Lung microvascular endothelial cell (primary cell): ENCODE measurements at places on chromosomes 16 and 17. TPM values are rescaled to one million over a fixed set of nuclear protein-coding genes. Genes with fewer than 3 reads are reported as not detected.

The RAB37 gene
- total RNA-seq = 0.20 and 0.22 TPM in 2 replicates

DNA sequence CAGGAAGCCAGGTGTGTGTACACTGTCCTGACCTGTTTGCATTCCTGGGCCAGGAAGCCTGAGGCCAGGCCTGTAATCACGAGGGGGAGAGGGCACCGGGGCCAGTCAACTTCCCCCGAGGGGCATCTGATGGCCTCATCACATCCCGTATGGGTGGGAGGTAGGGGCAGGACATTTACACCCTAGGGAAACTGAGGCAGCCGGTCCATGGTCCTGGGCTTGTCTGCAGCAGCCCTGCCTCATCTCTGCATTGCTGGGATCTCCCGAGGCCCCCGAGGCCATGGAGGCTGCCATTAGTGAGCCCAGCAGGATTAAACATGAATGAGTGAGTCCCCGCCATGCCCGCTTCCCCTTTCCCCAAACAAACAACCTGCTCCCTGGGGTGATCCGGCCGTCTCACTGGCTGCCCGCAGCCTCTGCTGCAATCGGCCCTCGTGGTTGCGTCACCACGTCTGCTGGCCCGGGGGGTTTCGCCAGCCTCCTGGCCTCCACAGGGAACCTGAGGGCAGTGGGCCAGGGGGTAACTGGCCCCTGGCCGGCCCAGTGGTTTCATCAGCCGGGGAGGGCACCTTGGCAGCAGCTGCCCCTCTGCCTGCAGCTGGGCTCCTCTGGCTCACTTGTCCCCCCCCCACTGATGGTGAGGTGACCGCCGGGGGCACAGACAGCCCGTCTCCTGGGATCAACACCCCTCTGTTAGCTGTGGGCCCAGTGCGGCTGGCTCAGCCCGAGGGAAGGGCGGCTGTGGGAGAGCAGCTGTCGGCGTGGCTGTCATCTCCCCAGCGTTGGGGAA is 88.3 kb upstream of the GSE1 start:
- no peak for DNase-seq

The SCGB1C2 gene
- total RNA-seq = not detected in 2 replicates

The RUNDC3A gene
- 0.22 TPM in 1 of 2 replicates, not detected in the other for total RNA-seq

The COX10 gene
- 8.7 and 10.7 TPM in 2 replicates for total RNA-seq

The GAS7 gene
- total RNA-seq = 1.5 and 3.0 TPM in 2 replicates

- no peak for DNase-seq
These were observed 227.8 kb downstream of the CCDC182 start for GRCh38 chr17:57517273-57517631.

GRCh38 chr17:41917192-41917591 is 1.6 kb downstream of the ACLY start:
- peak; percentile 50 for DNase-seq

DNA sequence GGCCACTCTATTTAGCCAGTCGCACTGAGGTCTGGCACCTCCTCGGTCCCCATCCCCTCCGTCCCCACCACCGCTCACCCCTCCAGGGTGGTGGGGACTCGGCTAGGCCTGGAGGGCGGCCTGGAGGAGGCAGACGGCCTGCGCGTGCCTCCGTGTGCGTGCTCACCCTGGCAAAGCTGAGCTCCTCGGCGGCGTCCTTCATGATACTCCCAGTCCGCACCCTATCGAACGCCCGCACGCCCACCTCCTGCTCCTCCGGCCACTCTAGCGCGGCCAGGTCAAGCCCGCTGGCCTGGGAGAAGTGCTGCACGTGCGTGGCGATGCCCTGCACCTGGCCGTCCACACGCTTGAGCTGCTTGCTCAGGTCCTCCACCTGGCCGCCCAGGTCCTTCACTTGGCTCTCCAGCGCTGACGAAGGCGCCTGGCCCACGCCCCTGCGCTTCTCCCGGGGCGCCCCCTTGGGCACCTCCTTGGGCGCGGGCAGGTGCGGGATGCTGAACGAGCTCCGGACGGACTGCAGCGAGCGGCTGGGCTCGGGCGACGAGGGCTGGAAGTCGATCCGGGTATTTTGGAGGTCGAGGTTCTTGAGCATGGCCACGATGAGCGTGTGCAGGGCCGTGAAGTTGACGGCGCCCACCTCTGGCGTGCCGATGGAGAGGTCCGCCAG is 644 bp downstream of the QRICH2 start:
- DNase-seq = no peak

DNA sequence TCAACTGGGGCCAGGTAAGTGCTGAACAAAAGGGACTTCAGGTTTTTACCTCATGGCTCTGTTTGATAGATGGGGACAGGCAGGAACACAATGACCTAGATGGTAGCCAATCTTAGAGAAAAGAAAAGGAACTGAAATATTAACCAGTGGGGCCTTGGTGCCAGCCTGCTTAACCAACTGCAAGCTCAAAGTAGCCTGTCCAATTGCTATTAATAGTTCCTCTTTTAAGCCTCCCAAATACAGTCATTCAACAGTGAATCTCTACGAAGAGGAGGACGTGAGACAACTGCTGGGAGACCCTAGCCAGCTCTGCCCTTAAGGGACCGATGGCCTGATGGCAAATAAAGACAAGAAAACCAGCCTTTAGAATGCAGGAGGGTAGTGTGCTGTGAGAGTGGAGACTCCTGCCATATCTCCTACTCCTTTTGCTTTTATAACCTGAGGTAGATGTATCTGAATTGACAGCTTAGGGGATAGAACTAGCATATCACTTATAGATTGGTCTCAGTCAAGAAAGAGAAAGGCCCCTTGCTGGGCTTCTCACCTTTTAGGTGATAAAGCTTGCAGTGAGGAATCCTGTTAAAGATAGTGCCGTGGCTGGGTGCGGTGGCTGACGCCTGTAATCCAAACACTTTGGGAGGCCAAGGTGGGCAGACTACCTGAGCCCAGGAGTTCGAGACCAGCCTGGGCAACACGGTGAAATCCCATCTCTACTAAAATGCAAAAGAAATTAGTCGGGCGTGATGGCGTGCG is 28.3 kb downstream of the ARSG start:
- no peak for DNase-seq

DNA sequence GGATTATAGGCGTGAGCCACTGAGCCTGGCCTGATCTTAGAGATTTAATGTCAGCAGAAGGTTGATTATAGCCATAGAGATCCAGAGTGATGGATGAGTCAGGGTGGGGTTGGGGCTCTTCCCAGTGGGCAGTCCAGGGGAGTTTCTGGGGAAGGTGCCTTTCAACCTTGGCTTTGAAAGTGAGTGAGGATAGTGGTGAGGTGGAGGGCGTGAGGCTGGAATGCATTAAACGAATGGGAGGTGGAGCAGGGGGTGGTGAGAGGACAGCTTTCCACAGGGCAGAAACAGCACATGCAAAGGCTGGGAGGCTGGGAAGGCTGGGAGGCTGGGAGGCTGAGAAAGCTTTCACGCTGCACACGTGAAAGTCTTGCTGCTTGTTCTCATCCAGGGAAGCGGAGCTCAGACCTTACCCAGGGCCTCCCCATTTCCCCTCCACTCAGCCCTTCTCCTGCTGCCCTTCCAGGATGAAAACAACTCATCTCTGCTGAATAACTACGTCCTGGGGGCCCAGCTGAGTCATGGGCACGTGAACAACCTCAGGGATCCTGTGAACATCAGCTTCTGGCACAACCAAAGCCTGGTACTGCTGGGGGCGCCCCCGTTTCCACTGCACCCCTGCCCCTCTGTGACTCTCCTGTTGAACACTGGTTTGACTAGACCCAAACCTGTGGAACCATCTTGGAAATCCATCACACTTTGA is 22.3 kb downstream of the ADGRG5 start:
- DNase-seq = peak; percentile 23

The HOXB5 gene
- under 0.01 TPM in 1 of 2 replicates, not detected in the other for total RNA-seq

The MYH11 gene
- total RNA-seq = under 0.01 TPM in 1 of 2 replicates, not detected in the other

- no peak for DNase-seq
These were observed 14.6 kb upstream of the CIITA start for GRCh38 chr16:10862438-10862837.

DNA sequence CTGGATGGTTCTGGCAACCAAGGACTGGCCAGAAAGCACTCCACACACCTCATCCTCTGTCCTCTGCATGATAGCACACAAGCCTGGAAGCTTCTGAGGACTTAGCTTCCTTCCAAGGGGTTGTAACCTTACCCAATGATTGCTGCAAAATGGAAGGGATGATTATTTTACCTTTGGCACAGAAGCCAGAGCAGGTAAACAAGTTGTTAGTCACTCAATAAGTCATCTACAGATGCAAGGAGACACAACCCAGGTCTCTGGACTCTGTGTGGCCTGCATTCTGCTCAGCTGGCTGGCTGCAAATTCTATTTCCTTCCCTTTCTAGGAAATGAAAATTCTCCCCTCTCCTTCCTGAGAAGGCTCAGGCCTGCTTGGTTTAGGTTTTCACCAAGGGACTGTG is 26.7 kb upstream of the DYNLL2 start:
- DNase-seq = no peak

DNA sequence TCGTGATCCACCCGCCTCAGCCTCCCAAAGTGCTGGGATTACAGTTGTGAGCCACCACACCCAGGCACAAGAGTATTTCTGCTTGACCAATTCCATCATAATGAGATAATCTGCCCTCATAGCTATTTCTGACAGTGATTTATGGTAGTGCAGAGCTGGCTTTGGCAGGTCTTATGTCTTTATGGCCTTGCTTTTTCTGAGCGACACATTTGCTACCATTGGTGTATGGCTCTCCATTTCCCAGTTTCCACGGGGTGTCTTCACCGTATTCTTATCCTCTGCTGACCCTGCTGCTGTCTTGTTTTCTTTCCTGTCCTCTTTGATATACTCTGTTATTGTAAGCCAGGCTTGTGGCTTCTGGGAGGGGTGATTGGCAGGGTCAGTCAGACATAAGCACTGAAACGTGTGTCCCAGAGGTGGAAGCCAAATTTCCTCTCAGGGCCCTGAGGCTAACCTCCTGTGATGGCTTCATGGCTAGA is 161.1 kb upstream of the TBX2 start:
- no peak for DNase-seq

DNA sequence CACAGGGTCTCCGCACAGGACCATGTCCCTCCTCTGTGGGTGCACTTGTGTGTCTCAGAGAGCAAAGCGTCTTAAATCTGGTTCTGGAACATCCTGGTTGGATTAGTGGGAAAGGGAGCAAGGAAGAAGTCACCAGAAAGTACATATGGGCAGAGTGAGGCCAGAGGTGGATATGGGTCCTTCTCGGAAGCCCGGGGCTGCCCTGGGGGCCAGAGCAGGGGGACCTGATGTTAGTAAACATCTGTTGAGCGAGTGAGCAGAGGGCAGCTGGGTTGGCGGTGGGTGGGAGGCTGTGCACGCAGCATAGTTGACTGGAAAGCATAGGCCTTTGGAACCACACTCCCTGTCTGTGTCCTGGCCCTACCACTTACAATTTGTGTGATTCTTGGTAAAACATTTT is 22.7 kb downstream of the UNC13D start:
- no peak for DNase-seq

GRCh38 chr16:15482068-15482747 is 47.8 kb downstream of the BMERB1 start:
- DNase-seq = peak; percentile 98

DNA sequence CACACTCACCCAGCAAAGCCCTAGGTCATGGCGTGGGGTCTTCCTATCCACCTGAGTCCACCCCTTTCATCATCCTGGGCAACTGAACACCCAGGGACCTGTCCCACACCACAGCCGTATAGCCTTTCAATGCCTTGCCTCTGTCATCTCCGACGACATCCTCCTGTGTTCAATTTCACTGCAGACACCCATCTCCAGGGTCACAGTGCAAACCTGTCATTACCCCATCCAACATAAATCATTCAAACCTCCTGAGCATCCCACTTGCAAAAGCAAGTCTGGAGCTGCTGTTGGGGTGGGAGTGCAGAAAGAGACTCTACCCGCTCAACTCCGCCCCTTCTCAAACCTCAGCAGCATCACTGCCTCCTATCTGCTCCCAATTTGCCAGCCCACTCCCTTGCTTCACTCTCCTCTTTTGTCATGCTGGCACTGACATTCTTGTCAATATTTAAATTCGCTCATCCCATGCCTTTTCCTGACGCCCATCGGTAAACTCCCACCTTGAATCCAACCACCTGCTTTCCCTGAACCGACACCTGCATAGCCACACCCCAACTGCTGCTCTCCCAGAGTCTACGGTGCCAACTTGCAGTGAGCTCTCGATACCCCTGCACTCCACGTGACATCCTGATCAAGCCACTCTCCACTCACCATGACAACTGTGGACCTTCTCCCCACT is 37.0 kb downstream of the MARF1 start:
- DNase-seq = no peak

The PCGF2 gene
- total RNA-seq = 3.7 and 3.8 TPM in 2 replicates

The ACSM2B gene
- total RNA-seq = 0.20 and 0.22 TPM in 2 replicates

- peak; percentile 63 for DNase-seq
These were observed 26.4 kb downstream of the EEF2K start for GRCh38 chr16:22232277-22233036.
